Ovary (tissue), 10 donors: ENCODE measurements at places on chromosomes 13 and 19.

DNA sequence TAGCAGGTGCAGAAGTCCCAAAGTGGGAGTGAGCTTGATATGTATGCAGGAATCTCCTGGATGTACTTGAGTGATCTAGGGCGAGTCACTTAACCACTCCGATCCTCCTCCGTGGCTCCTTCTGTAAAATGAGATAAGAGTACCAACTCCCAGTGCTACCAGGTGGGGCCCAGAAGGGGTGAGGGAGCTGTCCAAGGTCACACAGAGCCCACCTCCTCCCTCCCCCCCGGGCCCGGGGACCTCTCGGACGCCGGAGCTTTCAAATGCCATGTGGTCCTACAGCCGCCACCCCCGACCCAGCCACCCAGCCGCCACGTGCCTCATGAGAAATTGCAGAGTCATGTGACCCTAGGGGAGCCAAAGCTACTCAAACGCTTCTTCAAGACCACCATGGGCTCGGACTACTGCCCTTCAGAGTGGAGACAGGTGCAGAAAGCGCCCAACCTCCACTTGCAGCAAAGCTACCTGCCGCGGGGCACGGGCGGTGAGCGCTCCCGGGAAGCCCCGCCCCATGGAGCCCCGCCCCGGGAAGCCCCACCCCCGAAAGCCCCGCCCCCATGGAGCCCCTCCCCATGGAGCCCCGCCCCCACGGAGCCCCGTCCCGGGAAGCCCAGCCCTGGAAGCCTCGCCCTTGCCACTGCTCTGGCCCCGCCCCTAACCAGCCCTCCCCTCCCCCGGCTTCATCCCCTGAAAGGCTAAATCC, 10.1 kb upstream of the ZNF358 start:
- DNase-seq, result no peak

DNA sequence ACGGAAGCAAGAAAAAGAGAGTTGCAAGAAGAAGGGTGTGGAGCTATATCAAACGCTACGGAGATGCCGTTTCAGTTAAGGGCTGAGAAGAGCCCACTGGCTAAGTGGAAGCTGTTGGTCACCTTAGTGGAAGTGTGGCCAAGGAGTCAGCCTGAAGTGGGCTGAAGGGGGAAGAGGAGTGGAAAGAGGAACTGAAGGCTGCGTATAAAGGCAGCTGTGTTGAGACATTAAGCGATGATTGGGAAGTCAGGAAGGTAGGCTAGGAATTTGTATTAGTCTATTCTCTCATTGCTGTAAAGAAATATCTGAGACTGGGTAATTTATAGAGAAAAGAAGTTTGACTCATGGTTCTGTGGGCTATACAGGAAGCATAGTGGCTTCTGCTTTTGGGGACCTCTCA, 14.1 kb upstream of the FRY start:
- DNase-seq, result no peak

GRCh38 chr13:47215736-47216135, 318.9 kb upstream of the HTR2A start:
- no peak for DNase-seq

- DNase-seq, result no peak
These were observed 21.5 kb upstream of the SDHAF1 start for GRCh38 chr19:35973487-35973886.

DNA sequence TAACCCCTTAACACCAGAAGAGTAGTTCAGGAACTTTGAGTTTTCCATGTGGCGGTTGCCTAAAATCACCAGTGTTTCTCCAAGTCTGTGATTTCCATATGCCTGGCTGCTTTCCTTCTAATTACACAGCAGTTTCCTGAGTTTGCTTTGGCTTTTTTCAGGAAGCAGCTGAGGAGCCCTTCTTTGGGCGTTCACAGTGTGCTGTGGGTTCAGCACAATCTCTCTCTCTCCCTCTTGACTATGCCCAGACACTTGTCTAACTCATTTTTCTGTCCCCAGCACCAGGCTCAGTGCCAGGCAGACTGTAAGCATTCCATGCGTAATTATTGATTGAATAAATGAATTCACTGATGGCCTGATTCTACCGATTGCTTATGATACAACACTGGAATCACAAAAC, 19.7 kb downstream of the SCEL start:
- DNase-seq, result no peak

- no peak for DNase-seq
These were observed 30.1 kb downstream of the MTUS2 start for GRCh38 chr13:28850226-28850625.
